ENCODE measurements at places on chromosomes 16 and 17.

- no peak for DNase-seq
Observed at GRCh38 chr17:12164085-12164484, 143.4 kb downstream of the MAP2K4 start.

- no peak for DNase-seq
Observed at GRCh38 chr16:51236583-51236982, 85.5 kb upstream of the SALL1 start.

DNA sequence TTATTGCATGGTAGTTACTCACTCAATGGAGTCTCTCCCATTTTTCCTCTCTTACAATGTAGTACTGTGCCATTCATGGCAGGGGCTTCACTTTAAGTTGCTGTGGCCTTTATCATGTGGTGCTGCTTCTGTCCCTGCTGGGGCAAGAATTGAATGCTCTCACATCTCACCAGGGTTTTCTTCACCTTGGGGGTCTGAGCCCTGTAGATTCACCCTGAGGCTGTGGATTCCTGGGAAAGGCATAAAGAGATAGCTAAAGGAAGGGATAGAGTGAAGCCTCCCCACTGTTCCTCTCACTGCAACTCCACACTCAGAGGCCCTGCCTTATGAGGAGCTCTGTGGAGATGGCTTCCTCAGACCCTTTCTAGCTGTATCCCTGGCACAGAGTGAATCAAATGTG is 178.5 kb upstream of the GOT2 start:
- DNase-seq = no peak

GRCh38 chr17:34248511-34249024 is 6.5 kb upstream of the CCL2 start:
- DNase-seq = no peak

DNA sequence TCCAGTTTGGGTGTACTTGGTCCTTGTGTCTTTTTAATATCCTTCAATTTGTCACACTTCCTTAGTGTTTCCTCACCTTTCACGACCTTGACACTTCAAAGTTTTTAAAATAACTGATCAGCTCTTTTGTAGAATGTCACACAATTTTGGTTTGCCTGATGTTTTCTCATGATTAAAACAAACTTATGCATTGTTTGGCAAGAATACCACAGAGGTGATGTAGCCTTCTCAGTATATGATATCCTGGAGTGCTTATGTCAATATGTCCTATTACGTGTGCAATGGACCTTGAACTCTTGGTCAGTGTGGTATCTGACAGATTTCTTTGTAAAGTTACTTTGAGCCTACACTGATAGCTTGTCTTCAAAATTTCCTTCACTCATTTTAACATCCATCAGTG is 297.4 kb downstream of the CNTNAP4 start:
- no peak for DNase-seq

DNA sequence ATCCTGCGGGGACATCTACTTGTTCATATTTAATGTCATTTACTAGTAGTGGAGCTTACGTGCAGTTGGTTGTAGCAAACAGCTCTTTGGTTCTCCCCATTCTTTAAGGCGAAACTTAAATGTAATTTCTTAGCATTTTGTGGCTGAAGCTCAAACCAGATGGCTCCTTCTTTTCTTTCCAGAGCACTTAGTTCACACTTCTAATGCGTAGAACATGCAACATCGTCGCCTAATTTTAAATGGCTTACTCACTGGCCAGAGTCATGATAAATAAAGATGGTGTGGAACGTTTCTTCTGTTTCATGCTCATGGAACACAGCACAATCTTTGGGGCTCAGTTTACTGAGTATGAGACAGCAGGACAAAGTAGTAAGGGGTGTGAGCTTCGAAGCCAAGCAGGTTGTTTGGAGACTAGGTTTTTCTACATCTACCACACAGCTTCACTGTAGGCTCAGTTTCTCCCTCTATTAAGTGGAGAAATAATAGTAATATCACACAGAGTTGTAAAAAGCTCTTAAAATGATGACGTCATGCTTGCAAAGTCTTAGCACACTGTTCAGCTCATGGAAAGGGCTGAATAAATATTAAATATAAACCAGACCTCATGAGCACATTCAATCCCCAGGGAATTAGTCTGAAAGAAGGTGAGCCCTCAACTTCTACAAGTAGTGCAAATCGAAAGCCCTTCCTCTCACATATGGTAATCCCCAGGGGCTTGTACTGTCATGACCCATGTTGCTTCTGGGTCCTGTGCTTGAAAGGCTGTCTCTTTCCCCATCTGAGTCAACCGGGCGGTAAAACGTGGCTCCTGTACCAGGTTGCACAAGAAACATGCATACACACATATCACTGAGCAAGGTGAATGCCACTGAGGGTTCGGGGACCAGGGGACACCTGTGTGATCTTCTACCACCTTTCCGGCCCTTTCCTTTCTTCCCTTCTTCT is 384.3 kb downstream of the CDH13 start:
- no peak for DNase-seq

DNA sequence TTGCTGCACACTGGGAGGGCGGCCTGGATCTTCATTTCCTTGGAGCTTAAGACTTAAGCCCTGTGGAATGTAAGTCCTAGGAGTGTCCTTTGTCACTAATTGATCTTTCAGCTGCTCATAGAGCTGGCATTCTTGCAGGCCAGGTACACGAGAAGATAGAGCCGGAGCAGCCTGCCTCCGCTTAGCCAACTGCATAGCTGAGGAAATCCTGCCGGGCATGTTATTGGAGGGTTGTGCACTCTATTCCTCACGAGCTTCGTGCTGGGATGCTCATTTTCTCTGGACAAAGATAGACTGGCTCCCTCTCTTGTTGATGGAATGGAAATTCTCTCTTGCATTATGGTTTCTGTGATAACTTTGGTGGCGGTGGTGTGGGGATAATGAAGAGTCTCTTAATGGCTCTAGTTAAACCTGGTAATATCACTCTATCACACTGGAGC is 76.9 kb downstream of the RPA1 start:
- DNase-seq = no peak

GRCh38 chr16:20023190-20023589 is 50.5 kb downstream of the GPR139 start:
- DNase-seq = no peak

GRCh38 chr17:15403276-15403939 is 62.0 kb upstream of the TEKT3 start:
- DNase-seq = no peak

DNA sequence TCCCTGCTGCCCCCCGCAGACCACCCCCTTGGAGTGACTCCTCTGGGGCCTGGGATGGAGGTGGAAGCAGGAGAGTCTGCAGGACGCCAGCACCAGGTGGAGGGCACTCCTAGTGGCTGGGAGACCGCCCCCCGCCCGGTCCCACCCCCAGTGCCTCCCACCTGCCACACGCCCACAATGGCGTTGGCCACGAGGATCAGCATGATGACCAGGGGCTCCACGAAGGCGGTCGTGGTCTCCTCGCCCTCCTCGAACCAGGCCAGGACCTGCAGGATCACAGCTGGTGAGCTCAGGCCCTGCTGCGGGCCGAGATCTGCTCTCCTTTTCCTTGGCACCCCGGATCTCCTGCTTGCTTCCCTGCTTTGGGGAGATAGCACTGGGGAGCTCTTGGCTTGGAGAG is 12.8 kb downstream of the ATP2A3 start:
- DNase-seq = no peak
